ENCODE measurements at places on chromosomes 5 and 9.

GRCh38 chr9:84436386-84437109 lies 96.0 kb upstream of the SLC28A3 start:
- DNase-seq, result no peak

- no peak for DNase-seq
Observed at GRCh38 chr9:90219548-90220118, 423.0 kb downstream of the DIRAS2 start.

DNA sequence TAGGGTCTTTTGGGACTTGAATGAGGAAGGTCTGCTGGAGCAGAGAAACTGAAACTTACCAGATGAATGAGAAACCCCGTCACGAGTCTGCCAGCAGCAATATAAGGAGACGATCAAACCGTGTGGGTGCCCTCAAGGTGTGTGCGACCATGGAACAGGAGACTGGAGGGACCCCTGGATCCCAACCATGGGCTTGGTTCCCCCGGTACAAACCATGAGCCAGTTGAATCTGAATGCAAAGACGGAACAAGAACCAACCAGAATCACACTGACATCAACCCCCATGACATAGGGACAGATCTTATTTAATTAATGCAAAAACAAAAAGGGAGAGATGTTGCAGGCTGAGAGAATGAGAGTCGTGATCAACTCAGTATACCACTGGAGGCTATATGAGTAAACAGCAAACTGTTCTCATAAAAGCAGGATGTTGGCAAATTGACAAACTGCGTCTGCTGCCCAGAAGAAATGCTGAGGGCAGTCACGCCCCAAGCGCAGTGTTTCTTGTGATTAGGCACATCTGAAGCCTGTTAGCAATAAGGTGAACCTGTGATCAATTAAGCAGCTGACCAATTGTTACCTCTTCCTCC lies 475.5 kb upstream of the ACO1 start:
- DNase-seq, result no peak

DNA sequence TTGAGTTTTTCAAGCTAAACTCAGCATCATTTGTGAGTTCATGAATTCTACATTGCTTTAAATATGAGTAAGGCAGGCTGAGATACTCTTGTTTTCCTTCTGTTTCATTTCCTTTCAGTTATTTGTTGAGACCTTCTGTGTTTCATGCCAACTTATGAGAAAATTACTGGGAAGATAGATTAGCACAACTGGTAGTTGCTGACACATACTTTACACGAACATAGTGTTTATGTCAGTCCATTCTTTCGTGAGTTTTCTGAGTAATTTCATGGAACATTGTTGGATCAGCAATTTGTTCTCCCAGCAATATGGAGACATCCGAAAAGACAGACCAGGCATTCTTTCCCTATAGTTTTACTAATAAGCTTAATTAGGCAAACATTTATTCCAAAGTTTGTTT lies 102.0 kb upstream of the SMC5 start:
- no peak for DNase-seq

GRCh38 chr5:79666758-79667157 lies 22.9 kb upstream of the CMYA5 start:
- DNase-seq, result no peak

- no peak for DNase-seq
Observed at GRCh38 chr5:36606036-36606427, 374 bp upstream of the SLC1A3 start.

DNA sequence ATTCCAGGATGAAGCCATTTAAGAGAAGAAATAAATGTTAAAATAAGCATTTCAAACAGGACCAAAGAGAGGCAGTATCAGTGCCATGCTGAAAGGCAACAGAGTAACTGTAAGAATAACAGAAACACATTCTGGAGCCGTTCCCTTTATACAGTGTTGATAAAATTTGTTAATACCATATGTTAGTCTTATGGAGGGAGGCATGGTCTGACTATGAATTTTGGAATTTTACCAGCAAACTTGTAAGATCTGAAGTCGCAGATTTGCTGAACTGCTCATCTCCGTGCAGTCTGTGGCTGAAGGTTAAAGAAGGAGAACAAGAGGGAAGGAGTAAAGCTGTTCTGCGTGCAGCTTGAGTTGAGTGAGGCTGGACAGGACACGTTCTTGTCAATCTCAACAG lies 508.4 kb downstream of the NFIB start:
- DNase-seq, result no peak

DNA sequence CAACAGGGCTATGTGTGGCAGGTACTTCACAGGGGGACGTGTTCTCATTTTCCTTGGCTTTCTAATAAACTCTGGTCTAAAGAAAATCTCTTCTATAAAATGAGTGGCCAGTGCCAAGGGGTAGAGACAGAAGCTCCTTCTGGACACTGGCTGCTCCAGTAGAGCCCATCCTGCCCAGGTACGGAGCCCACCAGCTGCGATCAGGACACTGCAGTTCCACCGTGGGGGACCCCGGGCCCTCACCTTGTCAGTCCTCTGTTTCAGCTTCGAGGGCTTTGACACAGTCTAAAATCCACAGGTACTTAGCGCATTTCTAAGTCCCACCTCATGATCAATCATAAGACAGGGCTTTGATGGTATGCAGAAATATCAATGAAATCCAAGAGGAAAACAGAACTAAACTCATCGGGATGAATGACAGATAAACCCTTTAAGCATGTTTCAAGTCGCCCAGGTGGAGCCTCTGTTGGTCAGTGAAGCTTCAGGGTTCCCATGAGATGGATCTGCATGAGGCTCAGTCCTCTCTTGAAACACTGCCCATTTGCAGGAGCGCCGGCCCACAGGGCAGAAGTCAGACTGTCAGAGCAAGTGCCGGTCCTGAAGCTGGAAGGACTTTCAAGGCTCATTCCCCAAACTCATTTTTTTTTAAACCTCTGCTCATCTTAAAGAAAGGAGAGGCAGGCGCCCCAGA lies 20.3 kb upstream of the TERT start:
- no peak for DNase-seq

DNA sequence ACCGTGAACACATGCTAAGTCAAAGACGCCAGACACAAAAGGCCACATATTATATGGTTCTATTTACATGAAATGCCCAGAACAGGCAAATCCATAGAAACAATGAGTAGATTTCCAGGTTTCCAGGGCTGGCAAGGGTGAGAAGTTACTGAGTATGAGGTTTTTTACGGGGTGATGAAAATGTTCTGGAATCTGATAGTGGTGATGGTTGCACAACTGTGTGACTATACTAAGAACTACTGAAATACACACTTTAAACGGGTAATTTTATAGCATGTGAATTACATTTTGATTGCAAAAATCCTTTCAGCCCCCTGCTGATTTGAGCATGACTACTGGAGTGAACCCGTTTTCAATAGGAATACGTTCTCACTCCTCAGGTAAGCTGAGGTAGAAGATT lies 46.7 kb upstream of the TBC1D9B start:
- DNase-seq, result no peak

GRCh38 chr9:109751253-109751652 lies 28.7 kb upstream of the PALM2AKAP2 start:
- no peak for DNase-seq

GRCh38 chr5:26889815-26890214 lies 148.6 kb downstream of the CDH9 start:
- DNase-seq, result no peak

GRCh38 chr5:147912011-147912410 lies 5.7 kb upstream of the C5orf46 start:
- no peak for DNase-seq

- DNase-seq, result no peak
Observed at GRCh38 chr5:94175912-94176311, 434.5 kb upstream of the POU5F2 start.

- DNase-seq, result peak; percentile 9
Observed at GRCh38 chr5:10333154-10334006, 20.1 kb upstream of the MARCHF6 start.

DNA sequence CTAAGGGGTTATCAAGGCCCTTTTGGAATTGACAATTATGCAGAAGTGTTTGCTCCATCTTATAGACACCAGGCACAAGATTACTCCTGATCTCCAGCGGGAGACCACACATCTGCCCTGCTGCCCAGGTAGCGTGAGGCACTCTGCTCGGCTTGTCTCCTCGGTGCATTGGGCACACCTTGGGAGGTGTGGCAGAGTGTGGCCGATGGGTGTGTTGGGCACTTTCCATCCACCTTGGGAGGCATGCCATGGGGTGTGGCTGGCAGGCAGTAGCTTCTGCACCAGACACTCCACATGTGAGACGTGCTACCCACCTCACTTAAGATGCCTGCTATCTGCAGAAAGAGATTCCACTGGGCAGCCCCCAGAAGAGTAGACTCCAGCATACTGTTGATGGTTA lies 54.1 kb downstream of the GADD45G start:
- no peak for DNase-seq

- no peak for DNase-seq
Observed at GRCh38 chr5:173191015-173191414, 44.0 kb downstream of the NKX2-5 start.

- no peak for DNase-seq
Observed at GRCh38 chr5:143573568-143574170, 170.2 kb upstream of the NR3C1 start.

DNA sequence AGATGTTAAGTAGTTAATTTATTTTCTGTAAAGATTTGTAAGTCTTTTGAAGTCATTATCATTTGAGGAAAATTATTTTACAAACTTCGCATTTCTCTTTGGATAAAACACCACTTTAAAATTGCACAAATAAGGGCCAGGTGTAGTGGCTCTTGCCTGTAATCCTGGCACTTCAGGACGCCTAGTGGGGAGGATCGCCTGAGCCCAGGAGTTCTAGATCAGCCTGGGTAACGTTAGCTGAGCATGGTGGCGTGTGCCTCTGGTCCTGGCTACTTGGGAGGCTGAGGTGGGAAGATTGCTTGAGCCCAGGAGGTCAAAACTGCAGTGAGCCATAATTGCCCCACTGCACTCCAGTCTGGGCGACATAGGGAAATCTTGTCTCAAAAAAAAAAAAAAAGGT lies 185.5 kb downstream of the KDM4C start:
- no peak for DNase-seq

- DNase-seq, result no peak
Observed at GRCh38 chr9:6845128-6845826, 87.5 kb downstream of the KDM4C start.

DNA sequence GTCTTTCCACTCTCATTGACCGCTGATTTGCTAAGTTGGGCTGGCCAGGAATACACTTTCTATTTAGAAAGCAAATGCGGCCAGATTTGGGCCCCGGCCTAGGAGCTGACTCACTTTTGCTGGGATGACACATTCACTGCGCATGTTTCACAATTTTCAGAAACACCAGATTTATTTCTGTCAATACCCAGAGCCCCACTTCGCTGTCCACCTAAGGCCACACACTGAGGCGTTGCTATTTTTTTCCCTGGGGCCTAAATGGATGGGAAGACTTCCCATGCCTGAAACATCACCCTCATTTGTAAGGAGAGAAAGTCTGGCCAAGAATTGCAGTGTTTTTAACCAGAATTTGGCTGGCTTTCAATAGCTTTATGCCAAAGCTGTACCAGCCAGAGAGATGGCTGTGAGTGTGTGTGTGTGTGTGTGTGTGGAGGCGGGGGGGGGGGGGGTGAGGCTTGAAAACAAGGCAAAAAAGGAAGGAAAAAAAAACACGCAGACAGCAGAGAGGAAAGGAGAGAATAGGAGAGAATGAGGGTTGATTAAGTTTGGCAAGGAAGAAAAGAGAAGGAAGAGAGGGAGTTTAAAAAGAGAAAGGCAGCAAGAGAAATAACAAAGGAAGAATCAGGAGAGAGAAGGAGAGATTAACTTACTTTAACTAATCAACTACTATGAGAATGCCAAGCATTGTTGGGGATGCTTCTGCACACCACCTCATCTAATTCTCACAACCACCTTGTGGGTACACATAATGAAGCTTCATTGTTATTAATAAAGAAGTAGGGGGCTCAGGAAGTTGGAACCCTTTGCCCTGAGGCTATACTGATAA lies 261.4 kb upstream of the KLF4 start:
- DNase-seq, result no peak

GRCh38 chr5:16932401-16932800 lies 3.7 kb downstream of the MYO10 start:
- DNase-seq, result no peak

DNA sequence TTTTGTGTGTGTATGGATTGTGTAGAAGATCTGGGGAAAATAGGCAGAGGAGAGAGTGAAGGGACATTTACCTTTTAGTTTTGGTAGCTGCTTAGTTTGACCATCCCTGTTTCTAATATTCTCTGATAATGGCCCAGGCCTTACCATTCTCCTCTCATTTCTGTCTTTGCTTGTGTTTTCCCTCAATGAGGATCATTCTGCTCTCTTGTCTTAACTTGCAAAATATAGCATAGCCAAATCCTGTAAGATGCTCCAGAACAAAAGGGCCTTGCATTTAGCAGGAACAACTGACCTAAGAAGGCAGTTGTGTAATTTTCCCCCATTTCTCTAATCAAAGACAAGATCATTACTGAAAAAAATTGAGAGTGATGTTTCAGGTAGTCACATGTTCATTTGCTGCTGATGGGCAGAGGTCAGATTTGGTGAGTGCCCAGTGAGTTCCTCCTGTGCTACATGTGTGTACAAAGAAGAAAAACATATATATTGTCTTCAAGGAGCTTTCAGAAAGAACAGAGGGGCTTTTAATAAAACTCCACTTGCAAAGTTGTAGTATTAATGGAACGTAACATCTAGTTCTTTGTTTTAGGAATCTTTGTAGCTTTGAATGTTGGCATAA lies 139.5 kb downstream of the KDM4C start:
- no peak for DNase-seq

DNA sequence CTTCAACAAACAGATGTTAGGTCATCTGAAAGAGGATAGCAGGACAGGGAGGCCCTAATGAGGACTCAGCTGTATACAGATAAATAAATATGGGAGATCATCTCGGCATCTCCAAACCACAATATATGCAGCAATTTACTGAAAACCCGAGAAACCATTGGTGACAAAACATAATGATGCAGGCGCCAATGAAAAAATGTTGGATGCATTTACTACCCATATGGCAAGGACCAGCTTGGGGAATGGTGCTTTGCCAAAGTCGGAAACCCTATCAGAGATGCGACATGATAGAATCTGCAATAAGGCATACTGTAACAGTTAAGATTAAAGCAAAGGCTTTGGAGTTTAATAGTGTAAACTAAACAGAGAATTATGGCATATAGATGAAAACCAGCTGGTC lies 92.0 kb downstream of the SNCAIP start:
- DNase-seq, result no peak

- no peak for DNase-seq
Observed at GRCh38 chr9:99366621-99367020, 144.5 kb downstream of the SEC61B start.

DNA sequence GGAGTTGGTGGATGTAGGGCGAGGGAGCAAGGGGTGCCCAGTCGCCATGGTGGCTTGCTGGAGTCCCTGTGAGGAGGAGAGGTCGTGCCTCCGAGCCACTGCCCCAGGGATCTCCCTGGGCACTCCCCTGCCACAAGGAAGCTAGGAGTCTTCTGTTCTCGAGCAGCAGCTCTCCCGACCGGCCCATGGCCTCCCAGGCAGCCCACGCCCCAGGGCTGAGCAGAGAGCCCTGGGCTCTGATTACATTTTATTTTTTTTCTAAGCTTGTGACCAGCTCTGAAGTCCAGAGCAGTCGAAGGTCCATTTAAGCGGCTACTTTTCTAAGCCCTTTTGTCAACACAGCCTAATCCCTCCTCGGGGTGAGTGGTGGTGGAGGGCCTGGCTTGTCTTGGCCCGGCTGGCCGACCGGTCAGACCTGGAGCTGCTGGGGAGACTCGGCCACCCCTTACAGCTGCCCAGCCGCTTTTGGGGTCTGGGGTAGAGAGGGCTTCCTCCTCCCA lies 2.1 kb downstream of the RXRA start:
- DNase-seq, result no peak

GRCh38 chr5:73395256-73395655 lies 53.3 kb downstream of the FOXD1 start:
- no peak for DNase-seq

- no peak for DNase-seq
Observed at GRCh38 chr9:118630931-118631595, 738.2 kb downstream of the BRINP1 start.
